ENCODE measurements at places on chromosomes 1 and 21.

GRCh38 chr1:44867801-44868200, 24.7 kb upstream of the PTCH2 start:
- no peak for DNase-seq

DNA sequence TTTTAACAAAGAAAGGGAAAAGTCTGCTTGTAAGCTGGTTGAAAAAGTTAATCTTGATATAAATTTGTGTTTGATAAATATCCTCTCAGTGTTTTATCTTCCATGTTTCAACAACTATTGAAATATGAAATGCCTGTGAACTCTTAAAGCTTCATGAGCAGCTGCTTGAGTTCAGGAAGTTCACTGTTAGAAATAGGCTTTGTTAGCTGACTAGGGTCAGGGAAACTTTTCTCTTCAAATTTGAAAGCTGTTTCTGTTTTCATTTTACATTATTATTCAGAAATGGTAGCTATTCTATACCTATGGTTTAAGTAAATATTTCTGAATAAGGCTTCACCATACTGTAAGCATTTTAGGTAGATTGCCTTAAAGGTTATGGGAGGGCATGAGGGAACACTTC, 191.7 kb downstream of the HS2ST1 start:
- no peak for DNase-seq

GRCh38 chr1:245988393-245989078, 518.5 kb downstream of the SMYD3 start:
- DNase-seq = no peak

DNA sequence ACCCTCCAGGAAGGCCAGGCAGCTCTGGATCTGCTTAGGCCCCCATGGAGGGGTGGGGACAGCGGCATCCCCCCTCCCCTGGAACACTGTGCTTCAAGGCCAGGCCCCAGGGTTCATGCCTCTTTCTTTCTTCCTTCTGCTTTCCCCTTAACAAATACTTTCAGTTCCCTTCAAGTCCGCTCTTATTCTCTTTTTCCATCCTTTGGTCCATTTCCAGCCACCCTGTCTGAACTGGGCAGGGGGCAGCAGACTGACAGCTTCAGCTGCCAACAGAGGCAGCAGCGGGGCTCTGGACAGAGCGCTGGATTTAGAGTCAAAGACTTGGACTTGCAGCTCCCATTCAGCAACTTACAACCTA, 1.1 kb upstream of the CD244 start:
- DNase-seq = no peak

DNA sequence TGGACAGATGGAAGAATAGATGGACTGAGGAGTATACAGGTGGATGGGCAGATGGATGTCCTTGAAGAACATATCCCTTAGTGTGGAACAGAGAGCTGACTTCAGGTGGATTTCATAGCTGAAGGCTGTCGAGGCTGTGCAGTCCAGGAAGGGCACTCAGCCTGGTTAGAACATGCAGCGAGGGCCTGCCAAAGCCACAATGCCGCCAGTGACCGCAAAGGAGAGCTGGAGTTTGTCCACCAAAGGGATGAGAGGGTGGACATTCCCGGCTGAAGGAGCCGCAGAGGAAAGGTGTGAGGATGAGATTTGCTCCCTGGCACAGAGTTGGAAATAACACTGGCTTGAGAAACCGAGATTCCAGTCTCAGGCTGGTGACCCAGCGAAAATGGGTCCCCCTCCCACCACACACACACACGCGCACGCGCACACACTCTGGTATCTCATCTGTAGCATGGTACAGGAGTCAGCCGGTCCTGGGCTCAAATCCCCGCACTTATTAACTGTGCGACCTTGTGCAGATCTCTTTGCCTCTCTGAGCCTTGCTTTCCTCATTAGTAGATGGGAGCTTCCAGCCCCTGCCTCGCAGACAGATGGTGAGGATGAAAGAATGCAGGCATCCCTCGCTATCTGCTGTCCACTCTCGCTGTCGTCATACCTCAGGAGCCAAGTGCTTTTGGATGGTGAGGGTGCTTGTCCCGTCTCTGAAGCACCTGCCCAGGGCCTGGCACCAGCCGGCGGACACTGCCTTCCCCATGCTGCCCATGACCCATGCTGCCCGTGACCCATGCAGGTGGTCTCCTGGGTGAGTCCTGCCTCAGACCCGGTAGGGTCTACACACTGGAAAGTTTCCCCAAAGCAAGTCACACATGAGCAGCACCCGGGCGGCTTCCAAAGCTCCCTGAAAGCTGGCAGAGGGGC, 26.8 kb upstream of the EFHD2 start:
- no peak for DNase-seq
